ENCODE measurements at places on chromosomes 11 and 22.

- peak; percentile 87 for DNase-seq
Measured at GRCh38 chr11:102010776-102011494, 36.3 kb upstream of the CFAP300 start.

DNA sequence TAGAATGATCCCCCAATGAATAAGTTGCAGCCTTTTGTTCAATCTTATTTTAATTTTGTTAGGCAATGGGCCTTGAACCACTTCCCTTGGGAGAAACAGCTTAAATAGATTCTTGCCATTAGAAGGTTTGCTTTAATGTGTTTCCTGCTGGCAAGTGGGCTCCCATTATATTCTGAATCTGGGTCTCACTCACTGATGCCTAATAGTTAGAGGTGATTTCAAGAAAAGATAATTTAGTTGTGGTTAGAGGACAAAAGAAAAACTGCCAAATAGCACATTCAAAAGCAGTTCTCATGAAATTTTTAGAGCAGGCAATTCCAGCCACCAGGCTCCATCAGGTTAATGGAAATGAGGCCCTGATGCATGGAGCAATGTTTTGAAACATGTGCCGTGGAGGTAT lies 362.6 kb upstream of the CHORDC1 start:
- no peak for DNase-seq

DNA sequence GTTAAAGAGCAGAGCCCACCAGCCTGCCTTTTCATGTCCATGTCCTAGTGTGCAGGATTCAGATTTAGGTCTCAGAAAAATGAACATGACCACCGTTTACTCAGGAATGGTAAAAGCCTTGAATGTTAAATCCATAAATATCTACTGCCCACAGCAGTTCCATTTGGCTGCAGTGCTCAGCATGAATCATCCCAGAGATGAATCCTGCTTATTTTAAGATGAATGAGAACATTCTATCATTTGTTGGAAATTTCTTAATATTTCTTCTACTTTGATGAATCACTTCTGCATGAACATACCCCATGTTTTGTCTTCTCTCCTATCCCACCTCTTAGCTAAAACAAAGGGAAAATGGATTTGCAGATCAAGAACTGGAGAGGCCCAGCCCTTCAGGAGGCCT lies 47.5 kb upstream of the AQP11 start:
- no peak for DNase-seq

- no peak for DNase-seq
Measured at GRCh38 chr11:43997022-43997660, 50.6 kb upstream of the ACCSL start.

DNA sequence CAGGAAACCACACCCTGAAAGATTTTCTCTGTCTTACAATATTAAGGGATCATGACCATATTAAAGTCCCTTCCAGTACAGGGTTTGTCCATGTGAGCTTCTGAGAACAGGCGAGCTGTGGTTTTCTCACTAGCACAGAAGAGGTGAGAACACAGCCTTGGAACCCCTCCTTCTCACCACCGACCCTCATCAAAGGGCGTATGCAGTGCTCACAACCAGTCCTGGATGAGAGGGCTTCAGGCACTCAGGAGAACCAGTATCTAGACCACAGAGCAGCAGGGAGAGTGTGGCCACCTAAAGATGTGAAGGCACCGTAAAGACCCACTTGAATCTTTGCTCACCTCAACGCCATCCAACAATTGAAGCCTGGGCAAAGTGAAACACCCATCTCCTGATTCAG lies 397.0 kb downstream of the ETS1 start:
- no peak for DNase-seq

- peak; percentile 22 for DNase-seq
Measured at GRCh38 chr22:46579751-46580449, 40.3 kb upstream of the GRAMD4 start.

DNA sequence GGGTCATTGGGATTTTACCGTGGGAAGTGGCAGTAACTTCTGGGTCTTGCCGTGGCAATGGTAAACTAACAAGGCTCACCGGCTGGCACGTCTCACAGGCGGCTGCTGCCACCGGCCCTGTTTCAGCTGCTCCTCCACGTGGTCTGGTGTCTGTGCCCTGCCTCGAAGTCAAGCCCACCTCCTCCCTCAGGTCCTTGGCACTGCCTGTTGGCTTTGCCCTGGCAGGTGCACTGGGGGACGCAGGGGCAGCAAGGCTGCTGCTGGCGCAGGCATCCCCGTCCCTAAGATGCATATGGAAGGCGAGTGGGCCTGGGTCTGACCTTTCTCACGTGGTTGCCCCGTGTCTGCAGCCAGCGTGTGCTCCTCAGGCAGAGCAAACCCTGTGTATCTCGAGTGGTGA lies 783.6 kb downstream of the BRD1 start:
- no peak for DNase-seq

DNA sequence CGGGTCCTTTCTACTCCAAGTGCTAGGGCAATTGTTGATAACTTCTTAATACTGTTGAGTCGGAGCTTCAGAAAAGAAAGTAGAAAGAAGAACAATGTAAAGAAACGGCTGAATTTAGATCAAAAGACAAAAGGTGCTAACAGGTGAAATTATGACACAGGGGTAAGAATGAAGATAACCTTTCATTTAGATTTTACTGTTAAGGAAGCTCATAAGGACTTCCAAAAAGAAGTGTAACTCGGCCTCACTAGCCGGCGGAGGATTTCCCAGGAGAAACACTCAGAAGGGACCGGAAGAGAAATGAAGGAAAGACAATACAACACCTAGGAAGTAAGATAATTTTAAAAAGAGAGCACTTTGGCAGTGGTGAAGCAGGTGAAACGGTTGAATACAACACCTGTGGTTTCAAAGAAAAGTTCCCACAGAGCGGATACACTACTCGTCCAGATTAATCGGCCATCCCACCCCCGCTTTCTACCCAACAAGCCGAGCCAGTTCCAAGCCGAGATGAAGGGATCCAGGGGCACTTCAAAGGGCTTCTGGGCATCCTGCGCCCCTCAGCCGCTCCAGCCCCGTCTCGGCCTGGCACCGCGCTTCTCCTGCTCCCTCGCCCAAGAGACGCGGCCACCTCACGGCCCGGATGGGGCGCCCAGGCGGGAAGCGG lies 737 bp downstream of the PPP2R1B start:
- no peak for DNase-seq

DNA sequence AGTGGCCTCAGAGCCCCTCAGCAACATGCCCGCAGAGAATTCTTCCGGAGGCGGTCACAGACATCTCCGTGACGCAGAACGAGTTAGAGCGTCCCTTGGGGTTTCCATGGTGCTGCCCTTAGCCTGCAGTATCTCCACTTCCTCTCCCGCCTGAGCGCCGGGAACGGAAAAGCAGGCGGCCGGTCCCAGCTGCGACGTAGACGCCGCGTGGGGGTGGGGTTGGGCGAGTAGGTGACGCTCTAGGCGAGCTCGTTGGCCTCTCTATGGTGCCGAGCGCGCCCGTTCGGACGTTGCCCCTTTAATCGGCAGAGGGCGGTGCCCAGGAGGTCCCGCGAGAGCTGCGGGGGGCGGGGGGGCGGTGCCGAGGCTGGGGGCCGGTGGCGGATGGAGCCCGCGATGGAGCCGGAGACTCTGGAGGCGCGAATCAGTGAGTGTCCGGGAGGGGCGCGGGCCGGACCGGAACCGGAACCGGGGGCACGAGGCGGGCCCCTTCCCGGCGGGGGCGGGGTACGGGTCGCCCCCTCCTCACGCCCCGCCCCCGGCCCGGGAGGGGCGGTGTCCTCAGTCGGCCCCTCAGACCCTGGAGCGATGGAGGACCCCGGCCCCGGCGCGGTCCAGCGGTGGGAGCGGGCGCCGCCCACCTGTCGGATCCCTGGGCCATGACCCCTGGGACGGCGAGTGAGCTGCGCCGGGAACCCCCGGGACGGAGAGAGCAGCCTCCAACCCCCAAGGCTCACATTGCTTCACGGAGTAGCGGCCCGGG lies at the start of gene GGA1:
Gene GGA1, plus strand, starts transcription at position 358 of the 763 bp plus-strand sequence. Its CDS starts 27 bp downstream, at position 385.
- peak; percentile 96 for DNase-seq

GRCh38 chr11:11514246-11514645 lies 107.6 kb downstream of the GALNT18 start:
- peak; percentile 46 for DNase-seq

DNA sequence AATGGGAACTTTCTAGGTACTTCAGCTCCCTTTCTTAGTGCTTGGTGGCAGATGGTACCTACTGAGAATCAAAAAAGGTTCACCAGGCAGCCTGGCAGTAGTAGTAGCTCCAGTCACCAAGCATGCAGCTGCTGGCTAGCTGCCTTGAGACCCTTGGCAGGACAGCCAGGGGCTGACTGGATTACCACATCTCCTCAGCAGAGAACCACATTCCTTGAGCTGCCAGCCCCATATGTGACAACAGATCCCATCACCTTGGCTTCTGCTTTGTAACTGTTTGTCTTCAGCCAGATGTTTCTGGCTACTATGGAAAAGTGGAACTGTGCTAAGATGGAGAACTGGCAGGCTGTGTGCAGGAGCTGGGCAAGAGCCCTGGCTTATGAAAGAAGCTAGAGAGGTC lies 39.6 kb upstream of the CHRM4 start:
- DNase-seq, result no peak

- DNase-seq, result no peak
Measured at GRCh38 chr11:62115085-62115694, 8.6 kb upstream of the INCENP start.

GRCh38 chr11:36699271-36699670 lies 101.2 kb upstream of the RAG2 start:
- no peak for DNase-seq

- DNase-seq, result no peak
Measured at GRCh38 chr11:127601578-127601977, 601.0 kb upstream of the KIRREL3 start.

DNA sequence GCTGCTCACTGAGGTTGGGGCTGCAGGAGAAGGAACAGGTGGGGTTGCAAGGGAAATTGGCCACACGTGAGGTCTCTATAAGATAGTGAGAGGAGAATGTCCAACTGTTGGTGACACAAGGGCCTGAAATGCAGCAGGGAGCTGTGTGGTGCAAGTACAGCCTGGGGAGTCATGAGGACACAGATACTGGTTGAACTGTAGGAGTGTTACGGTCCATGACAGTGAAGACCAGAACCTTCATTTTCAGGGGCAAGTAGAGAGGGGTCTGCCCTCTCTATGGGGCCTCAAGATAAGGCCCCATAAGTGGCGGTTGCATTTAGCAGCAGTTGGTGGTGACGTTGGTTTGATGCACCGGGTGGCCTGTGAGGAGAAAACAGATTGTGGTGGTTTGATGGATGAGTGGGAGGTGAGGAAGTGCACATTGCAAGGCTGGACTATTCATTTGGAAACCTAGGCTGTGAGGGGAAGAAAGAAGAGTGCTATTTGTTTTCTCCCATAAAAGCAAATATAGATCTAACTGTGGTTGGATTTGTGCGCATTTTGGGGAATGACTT lies 39.4 kb downstream of the MICAL2 start:
- DNase-seq, result no peak

DNA sequence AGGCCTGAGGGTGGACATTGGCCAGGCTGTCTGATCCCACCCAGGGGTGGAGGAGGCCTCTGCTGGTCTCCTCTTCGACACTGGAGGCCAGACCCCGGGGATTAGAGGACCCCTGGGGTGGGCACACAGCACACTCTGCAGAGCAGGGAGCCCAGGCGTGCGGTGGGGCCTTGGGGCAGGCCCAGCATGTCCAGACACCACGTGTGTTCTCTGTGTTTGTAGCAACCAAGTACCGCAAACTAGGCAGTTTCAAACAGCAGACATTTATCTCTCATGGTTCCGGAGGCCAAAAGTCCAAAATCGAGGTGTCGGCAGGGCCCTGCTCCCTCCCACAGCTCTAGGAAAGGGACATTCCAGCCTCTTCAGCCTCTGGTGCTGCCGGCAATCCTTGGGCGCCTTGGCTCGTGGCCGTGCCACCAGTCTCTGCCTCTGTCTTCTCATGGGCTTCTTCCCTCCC lies 1.5 kb downstream of the PANX2 start:
- DNase-seq, result no peak

- no peak for DNase-seq
Measured at GRCh38 chr11:124329787-124330478, 9.9 kb upstream of the OR8D2 start.

DNA sequence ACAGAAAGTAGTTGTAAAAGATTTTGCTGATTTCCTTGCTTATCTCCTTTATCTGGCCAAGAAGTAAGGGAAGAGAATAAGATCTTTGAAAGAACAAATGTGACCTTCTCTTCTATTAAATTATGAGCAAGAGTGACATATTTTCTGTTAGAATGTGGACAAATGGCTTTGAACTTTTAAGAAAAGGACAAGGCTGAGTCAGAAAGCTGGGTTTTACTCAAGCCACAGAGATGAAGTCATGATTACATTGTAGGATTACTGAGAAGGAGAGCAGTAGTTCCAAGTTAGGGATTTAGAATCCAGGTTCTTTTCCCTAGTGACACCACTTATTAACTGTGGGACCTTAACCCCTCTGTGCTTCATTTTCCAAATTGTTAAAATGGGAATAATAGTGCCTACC lies 13.5 kb downstream of the CCDC90B start:
- no peak for DNase-seq

GRCh38 chr11:36257351-36257750 lies 31.9 kb downstream of the COMMD9 start:
- DNase-seq, result no peak

GRCh38 chr11:62444236-62444833 lies 25.5 kb downstream of the SCGB1A1 start:
- DNase-seq, result peak; percentile 36

Measured in H9 (cell line).